ENCODE measurements at places on chromosomes 1 and 21.

DNA sequence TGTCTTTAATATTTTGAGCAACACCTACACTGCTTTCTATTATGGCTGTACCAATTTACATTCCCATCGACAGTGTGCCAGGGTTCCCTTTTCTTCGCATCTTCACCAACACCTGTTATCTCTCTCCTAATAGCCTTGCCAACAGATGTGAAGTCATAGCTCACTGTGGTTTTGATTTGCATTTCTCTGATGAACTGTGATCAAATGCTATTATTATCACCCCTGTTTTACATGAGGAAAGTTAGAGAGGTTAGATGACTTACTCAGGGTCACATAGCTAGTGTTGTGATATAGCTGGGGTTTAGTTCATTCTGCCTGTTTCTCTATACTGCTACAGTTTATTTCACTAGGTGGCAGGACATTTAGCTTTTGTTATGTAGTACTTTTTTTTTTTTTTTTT lies 204.1 kb downstream of the FMN2 start:
- peak; percentile 36 for DNase-seq

GRCh38 chr1:51870603-51871350 lies 7.8 kb downstream of the NRDC start:
- DNase-seq: no peak

GRCh38 chr1:30419831-30420230 lies 303.6 kb downstream of the MATN1 start:
- no peak for DNase-seq

DNA sequence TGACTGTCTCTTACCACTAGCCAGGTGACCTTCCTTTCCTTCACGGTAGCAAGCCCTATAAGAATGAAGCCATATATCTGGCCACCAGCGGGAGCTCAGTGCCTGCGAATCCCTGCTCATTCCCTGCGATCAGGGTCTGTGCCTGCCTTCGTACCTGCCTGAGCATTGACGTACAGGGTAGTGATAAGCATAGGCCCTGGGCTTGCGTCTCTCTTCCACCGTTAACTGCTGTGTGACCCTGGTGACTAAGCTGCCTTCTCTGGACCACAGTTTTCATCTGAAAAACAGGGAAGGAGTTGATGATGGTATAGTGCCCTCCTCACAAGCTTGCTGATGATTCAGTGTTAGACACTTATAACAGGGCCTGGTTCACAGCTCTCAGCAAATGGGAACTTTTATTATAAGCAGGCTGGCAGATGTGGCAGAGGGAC lies 4.1 kb downstream of the ZC3H12A start:
- peak; percentile 80 for DNase-seq

- no peak for DNase-seq
Observed at GRCh38 chr1:9279172-9279840, 13.4 kb upstream of the SPSB1 start.
